Activated T-cell treated with anti-CD3 and anti-CD28 coated beads, Interleukin-2, amount 50 U/mL, for 24 hours (primary cell): ENCODE measurements at places on chromosomes 1 and 21.

DNA sequence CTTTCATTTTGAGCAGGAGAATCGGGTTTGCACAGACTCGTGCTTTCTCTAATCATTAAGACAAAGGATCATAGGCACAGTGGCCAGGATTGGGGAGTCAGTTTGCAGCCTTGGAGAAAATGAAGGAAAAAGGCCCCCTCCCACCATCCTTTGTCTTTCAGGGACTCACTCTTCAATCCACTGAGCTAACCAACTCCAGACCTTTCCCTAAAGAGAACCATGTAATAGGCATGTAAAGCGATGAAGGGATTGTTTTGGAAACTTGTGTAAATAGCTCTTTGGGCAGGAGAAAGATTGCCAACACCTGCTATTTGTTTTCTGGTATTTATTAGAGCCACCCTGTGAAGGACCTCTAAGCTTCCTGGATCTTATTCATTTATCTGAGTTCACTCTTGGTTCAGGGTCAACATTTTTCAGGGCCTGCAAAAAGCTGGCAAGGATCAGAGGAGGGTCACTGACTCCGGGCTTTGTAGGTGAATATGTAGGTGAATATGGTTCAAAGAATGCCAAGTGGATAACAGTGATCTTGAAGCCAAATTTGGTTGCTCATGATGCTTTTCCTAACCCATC is 192.6 kb upstream of the FGGY start:
- no peak overlapping the region for H3K4me3 ChIP-seq
- H3K4me1 ChIP-seq: no peaks in the 10 kb centered on the region
- no peak for DNase-seq
- no peak overlapping the region for H3K27ac ChIP-seq
- no peaks in the 10 kb centered on the region for H3K27me3 ChIP-seq

DNA sequence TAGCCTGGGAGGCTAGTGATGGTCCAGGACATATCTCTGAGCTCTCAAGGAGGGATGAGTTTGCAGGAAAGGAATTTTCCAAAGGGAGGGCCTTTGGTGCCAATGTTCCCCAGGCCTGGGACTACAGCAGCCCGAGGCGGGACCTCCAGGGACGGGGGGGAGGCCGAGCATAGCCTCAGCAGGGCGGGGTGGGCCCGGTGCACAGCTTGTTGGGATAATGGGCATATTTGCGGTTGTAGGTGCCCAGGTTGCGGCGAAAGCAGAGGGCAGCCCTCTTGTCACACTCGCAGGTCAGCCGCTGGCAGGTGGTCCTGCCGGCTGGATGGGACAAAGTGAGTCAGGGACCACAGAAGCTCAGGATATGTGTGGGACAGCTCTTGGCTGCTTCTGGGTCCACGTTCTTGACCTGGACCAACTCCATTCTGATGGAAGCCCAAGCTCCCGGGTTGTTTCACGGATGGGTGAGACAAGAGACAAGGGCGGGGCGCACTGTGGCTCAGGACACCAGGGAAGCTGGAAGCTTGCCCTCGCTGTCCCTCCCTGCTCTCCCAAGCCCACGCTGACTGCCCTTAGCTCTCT is 3.2 kb downstream of the PLA2G2E start:
- H3K4me1 ChIP-seq: peaks cover 2% of the 10 kb centered on the region
- peaks cover under 1% of the 10 kb centered on the region for H3K36me3 ChIP-seq
- no peaks in the 10 kb centered on the region for H3K27me3 ChIP-seq
- no peak overlapping the region for H3K27ac ChIP-seq
- DNase-seq: no peak

GRCh38 chr1:213606252-213606820 is 381.4 kb upstream of the PROX1 start:
- peaks cover 10% of the 10 kb centered on the region for H3K27me3 ChIP-seq
- no peak overlapping the region for H3K4me3 ChIP-seq
- H3K27ac ChIP-seq: no peak overlapping the region
- no peak for DNase-seq

- peaks cover 9% of the 10 kb centered on the region for H3K4me1 ChIP-seq
- DNase-seq: no peak
- no peaks in the 10 kb centered on the region for H3K36me3 ChIP-seq
Observed at GRCh38 chr21:17848228-17848627, 29.1 kb upstream of the C21orf91 start.

- H3K36me3 ChIP-seq: no peaks in the 10 kb centered on the region
- no peaks in the 10 kb centered on the region for H3K27me3 ChIP-seq
- H3K4me1 ChIP-seq: no peaks in the 10 kb centered on the region
- DNase-seq: no peak
- H3K4me3 ChIP-seq: no peak overlapping the region
- no peak overlapping the region for H3K27ac ChIP-seq
Observed at GRCh38 chr1:151367658-151368392, 4.7 kb downstream of the SELENBP1 start.

DNA sequence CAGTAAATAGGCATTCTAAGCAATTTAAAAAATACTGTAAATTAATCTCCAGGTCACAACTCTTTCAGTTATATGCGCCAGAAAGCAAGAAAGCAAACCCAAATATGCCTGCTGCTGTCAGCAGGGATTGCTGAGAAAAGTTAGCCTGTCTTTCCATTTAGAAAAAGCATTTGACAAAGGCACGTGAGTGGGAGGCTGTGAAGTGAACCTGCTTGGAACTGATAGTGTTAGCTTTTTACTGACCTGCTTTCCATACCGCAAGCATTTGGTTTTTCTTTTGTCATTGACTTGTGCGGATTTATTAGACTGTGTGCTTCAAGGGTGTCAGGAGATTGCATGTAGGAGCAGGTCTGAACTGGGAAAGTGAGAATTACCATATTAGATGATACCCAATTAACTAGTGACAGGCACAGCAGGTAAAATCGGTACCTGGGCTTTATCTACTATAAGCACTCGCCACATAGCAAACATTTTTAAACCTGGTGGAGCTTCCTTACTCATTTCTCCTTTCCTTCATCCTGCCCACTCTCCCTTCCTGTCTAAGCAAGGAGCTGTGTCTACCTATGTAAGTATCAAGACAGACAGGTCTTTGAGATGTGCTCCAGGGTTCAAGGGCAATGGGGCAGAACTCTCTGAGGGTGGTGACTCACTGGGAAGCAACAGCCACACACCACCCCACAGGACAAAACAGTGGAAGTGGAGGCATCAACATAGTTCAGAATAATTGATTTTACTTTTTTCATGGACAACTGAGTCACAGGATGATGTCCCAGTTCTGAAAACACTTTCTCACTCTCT is 323.9 kb downstream of the DISC1 start:
- H3K27ac ChIP-seq: no peak overlapping the region
- H3K4me3 ChIP-seq: no peak overlapping the region
- no peaks in the 10 kb centered on the region for H3K27me3 ChIP-seq
- DNase-seq: no peak
- peaks cover 6% of the 10 kb centered on the region for H3K4me1 ChIP-seq
- H3K36me3 ChIP-seq: peaks cover 9% of the 10 kb centered on the region
